ENCODE measurements at places on chromosomes 6 and 20.

DNA sequence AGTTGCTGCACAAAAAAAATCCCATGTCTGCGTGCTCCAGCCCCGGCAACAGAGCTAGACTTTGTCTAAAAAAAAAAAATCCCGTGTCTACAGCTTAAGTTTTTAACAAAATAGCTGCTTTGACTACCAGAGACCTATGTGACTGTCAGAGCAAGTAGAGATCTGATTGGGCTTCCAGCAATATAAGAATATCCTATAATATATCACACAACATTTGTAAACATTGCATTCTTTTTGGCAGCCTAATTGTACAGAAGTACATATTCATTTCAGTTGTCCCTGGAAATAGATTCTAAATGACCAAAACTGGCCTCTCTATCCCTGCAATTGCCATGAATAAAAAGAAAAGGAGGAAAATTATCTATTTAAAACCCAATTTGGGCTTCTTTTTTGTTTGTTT is 139.5 kb upstream of the RNF217 start:
- DNase-seq, result no peak

- no peak for DNase-seq
These were observed 335.3 kb downstream of the CD83 start for GRCh38 chr6:14452567-14453527.

DNA sequence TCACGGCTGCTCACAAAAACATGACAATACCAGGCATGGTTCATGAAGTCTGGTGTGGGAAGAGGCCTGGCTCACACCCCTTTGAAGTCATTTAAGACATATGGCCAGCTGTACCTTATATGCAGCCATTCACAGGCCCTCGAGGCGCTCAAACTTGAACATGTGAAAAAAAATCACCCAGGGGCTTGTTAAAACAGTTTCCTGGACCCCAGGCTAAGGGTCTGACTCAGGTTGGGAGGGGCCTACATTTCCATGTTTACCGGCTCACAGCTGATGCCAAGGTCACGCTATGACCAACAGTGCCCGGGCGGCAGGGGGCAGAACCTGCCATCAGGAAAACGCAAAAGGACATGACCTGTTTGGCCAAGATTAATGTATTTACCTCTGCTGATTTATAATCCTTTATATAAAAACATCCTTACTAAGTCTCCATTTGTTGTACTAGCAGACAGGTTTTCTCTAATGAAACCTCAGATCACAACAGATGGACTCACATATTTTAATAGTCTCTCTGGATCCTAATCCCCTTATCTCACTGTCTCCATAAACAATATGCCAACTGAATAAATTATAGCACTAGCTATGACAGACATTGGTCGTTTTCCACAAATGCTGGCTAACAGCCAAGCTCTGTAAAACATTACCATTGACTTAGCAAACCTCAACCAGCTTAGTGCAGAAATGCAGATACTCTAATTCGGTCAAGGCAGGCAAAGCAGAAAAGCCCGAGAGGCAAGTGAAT is 19.9 kb downstream of the EZR start:
- DNase-seq, result no peak

DNA sequence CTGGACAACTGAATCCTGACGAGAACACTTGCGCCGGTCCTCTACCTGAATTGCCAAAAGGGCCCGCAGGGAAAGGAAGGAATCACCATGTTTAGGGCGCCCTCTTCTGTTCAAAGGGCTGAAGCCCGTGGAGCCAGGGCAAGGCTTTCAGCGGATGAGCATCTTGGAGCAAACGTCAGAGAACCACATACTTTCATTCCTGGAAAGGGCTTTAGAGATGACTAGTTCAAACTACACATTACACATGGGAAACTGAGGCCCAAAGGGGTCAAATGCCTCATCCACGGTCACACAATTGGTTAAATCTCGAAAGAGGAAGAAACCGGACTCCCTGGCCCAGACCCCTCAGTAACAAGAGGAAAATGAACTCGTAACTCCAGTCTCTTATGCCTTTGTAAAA is 11.5 kb upstream of the ZNF133 start:
- peak; percentile 67 for DNase-seq

DNA sequence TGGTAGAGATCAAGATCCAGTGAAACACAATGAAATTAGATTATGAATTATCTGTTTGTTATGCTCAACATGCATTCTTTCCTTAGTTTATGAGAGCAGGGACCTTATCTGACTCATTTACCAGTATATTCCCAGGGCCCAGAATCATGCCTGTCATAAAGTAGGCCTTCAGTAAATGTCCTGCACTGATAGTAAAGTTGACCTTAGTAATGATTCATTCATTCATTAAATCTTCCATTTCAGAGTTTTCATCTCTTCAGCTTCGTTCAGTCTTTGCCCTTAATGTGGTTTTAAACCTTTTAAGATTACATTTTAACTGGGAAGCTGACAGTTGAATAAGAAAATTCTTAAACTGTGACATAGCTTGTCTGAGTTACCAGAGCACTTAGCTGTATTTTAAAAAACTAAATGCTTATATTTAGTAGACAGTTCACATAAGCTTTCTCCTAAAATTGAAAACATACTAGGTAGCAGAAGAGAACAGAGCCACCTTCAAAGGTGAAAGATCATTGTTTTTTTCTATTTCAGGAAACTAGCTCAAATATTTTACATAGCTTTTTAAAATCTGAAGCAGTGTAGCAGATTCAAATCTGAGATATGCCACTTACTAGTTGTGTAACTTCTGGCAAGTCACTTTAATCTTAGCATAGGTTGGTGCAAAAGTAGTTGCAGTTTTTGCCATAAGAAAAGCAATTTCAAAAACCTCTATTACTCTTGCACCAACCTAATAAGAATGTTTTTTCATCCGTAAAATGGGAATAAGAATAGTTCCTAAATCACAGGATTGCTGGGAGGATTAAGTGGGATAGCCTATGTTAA is 41.4 kb downstream of the MCM8 start:
- no peak for DNase-seq

DNA sequence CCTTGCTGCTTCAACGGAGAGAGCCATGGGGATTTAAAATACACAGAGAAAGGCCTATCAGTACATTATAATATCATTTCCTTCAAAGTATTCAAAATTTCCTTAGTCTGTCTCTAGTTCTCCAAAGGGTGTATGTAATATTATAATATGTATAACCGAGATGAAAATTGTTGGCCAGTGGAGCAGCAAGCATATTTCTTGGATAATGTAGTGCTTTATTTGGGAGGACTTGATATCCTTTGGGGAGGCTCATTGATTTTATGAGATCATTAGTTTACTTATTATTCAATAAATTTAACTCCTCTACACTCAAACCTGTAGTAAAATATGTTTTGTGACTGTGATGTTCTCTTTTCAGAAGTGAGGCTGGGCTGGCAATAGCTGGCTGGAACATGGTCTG is 802.9 kb upstream of the FLRT3 start:
- no peak for DNase-seq

GRCh38 chr20:15949391-15949790 is 623.9 kb downstream of the KIF16B start:
- DNase-seq, result no peak

DNA sequence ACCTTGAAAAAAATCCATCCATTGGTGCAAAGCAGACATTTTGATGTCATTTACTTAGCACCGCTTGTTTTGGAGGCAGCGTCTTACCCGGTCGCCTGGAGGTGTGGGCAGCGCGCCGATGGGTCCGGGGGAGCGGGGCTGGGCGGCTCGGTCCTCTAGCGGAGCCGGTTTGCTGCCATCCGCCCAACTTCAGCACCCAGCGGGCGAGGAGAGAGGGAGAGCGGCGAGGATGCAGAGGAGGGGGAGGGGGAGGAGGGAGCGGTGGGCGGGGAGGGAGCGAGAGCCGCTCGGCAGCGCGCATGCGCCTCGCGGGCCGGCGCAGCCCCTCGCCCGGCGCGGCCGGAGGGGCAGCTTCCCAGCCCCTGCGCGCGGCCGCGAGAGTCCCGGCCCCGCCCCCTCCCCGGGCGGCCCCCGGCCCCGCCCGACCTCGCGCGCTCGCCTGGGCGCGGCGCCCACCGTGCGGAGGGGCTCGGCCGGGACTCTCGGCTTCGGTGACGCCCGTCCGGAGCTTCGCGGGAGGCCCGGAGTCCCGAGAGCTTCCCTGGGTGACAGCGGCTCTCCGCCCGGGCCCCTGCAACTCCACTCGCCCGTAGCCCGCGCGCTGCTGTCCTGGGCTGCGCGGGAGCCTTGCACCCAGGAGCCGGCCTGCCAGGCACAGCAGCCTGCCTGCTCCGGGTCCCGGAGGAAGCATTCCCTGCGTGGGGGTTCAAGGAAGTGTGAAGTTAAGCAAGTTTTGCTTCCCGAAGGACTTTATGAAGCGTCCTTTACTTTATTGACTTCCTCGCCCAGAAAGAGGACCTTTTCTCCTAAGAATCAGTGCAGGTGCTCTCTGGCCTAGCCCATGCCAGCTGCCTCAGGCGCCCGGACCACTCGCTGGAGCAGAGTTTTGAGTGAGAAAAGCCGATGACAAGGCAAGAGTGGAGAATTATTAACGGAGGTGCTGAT is at the start of gene RGS17:
Gene RGS17 (minus strand): TSS at position 246 of the 945 bp plus-strand sequence. CDS start 87,264 bp downstream, outside the sequence.
- no peak for DNase-seq

GRCh38 chr6:106444777-106445507 is 84.4 kb downstream of the CRYBG1 start:
- peak; percentile 45 for DNase-seq

- DNase-seq, result peak; percentile 21
These were observed at the start of gene ENPP1 for GRCh38 chr6:131807644-131808459. ENPP1 (plus strand) TSS chr6:131808020; CDS start chr6:131808036, 16 bp downstream.

- DNase-seq, result no peak
These were observed 30.6 kb upstream of the EXOC2 start for GRCh38 chr6:723540-723939.

- no peak for DNase-seq
These were observed 3.7 kb upstream of the BEND3 start for GRCh38 chr6:107118976-107119375.

- DNase-seq, result no peak
These were observed 11.6 kb downstream of the DEFB127 start for GRCh38 chr20:168876-169275.

DNA sequence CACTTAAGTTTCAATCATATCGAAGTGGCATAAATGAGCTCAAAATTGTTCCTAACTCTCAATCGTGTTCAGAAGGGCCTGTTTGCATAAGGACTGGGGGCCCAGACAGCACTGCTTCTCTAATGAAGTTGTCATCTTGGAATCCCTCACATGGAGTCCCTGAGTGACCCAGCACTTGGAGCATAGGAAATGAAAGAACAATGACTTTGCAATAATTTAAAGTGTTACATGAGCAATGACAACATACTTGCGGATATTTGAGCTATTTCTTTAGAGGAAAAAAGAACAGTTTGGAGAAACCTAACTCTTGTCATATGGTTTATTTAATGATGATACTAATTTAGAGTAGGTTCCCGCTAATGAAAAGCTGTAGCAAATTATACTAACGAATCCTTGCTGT is 239.9 kb downstream of the TSHZ2 start:
- no peak for DNase-seq

DNA sequence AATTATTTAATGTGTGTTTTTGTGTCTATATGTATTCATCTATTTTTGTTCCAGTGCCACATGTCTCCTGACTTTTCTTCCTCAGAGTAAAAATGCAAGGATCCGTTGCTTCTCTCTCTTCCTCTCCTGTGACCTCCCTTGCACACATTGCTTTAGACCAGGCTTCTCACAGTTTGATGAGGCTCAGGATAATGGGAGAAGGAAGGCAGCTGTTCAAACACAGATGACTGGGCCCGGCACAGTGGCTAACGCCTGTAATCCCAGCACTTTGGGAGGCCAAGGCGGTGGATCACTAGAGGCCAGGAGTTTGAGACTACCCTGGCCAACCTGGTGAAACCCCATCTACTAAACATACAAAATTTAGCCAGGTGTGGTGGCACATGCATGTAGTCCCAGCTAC is 241.9 kb downstream of the SAMD5 start:
- no peak for DNase-seq

GRCh38 chr6:6724539-6725467 is 136.3 kb downstream of the LY86 start:
- peak; percentile 58 for DNase-seq

GRCh38 chr20:3203315-3204123 is 963 bp downstream of the DDRGK1 start:
- no peak for DNase-seq

GRCh38 chr20:15675813-15676484 is 897.3 kb downstream of the KIF16B start:
- DNase-seq, result no peak

DNA sequence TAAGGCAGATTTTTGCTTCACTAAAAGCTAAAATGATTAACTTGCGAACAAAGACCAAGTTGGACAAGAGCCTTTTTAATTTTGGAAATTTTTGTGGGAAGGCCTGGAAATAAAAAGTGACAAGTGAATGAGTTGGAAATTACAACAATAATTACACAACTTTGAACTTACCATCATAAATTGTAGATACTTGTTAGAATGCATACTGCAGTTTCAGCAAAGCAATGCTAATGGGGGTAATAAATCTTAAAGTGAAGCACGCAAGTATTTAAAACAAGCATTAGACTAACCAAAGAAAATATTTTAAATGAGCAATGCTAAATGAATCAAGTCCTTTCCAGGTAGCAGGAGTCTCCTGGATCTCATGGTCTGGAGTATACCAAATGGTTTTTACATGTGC is 83.2 kb upstream of the EYA4 start:
- DNase-seq, result no peak

DNA sequence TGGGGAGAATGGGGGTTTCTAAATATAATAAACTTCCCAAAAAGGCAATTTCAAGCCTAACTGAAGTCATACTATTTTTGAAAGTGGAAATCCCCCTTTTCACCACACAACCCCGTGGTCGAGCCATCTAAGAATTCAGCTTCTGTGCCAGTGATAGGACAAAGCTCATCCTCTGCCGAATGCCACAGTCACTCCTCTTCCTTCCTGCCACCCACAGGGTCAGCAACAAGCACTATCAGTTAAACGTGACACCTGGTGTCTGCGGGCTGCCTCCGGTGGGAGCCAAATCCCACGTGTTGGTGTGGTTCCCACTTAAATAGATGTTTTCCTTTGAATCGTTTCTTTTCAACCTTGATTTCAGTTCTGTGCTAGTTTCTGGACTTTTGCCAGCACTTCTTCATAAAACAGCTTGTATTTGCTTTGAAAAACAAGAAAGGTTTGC is 60.7 kb downstream of the TNFAIP3 start:
- DNase-seq, result no peak

- DNase-seq, result no peak
These were observed 249.7 kb upstream of the HS3ST5 start for GRCh38 chr6:114592506-114592905.

GRCh38 chr20:37379967-37380828 is 34.3 kb downstream of the SRC start:
- no peak for DNase-seq

- DNase-seq, result peak; percentile 41
These were observed 104.6 kb upstream of the EXOC2 start for GRCh38 chr6:797479-798077.

Data from HCT116 (cell line).